ENCODE measurements at places on chromosomes 1 and 21. TPM values are rescaled to one million over a fixed set of nuclear protein-coding genes. Genes with fewer than 3 reads are reported as not detected.

The CRNN gene
- total RNA-seq, result not detected

The RHD gene
- not detected for total RNA-seq

- peaks cover 2% of the 10 kb centered on the region for H3K4me1 ChIP-seq
- H3K27ac ChIP-seq, result no peak overlapping the region
- no peak for DNase-seq
- H3K27me3 ChIP-seq, result peaks cover 1% of the 10 kb centered on the region
- no peak overlapping the region for H3K4me3 ChIP-seq
Observed at GRCh38 chr1:1920608-1921458, 1.8 kb upstream of the TMEM52 start.

DNA sequence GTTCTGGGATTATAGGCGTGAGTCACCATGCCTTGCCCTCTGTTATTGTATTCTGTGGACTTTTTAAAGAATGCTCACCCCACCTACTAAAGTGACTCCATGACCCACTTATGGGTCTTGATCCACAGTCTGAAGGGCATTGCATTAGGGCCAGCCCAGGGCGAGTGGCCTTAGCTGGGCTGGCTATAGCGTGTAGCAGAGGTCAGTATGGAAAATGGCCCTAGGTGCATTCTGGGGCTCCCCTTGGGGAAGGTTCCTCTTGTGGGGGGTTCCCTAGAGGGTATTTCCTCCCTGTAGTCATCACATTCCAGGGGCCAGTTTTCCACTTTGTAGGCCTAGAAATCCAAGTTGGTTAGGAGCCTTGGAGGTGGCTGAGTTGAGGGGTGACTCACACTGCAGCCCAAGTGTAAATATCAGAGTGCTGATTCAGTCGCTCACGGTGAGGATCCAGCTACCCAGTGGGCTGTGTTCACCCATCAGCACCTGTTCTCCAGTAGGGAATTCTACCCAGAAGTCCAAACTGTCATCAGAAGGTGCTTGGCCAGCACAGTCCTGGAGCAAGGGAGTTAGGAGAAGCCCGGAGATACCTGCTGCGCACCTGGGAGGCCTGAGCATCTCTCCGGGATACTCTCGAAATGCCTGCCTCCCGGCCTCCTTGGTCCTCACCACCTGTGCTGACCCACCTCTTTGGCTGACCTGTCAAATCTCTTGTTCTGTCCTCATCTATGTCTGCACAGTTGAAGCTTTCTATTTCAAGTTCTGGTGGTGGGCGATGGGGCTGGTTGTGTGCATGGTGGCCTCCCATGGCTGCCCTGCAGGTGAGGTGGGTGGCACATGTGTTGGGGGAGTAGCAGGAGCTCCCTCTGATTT lies 52.2 kb downstream of the NENF start:
- H3K27me3 ChIP-seq, result peaks cover 10% of the 10 kb centered on the region
- H3K4me3 ChIP-seq, result no peak overlapping the region
- no peak for DNase-seq
- no peak overlapping the region for H3K27ac ChIP-seq
- H3K36me3 ChIP-seq, result no peaks in the 10 kb centered on the region

- no peaks in the 10 kb centered on the region for H3K4me1 ChIP-seq
- no peaks in the 10 kb centered on the region for H3K27me3 ChIP-seq
- no peak overlapping the region for H3K27ac ChIP-seq
- no peaks in the 10 kb centered on the region for H3K36me3 ChIP-seq
Observed at GRCh38 chr21:23452384-23453083, 2154.7 kb downstream of the MRPL39 start.

GRCh38 chr1:32200226-32201010 lies at the start of gene CCDC28B:
Gene CCDC28B (plus strand): TSS chr1:32200595. CDS start chr1:32201936, 1,341 bp downstream.
- peak within 1 kb of the TSS; percentile 80 for H3K4me3 ChIP-seq
- H3K27me3 ChIP-seq, result no peaks in the 10 kb centered on the region
- peaks cover 56% of the 10 kb centered on the region for H3K36me3 ChIP-seq
- peak; percentile 49 for DNase-seq
- H3K4me1 ChIP-seq, result peaks cover 57% of the 10 kb centered on the region

Measured in activated T-helper 2 cell treated with anti-CD3 and anti-CD28 coated beads, Interferon-gamma antibody, Interleukin-2, Interleukin-4, amounts not matched to agents 10 μg/mL and 5 μg/mL and 100 μg/mL, durations not matched to agents 14 hours and 24 hours and 36 hours (primary cell).